ENCODE measurements at places on chromosomes 6 and 20. TPM values are rescaled to one million over a fixed set of nuclear protein-coding genes. Genes with fewer than 3 reads are reported as not detected.

The C6orf141 gene
- total RNA-seq: not detected

The ARFGEF3 gene
- total RNA-seq: 1.8 TPM

The TRIM10 gene
- not detected for total RNA-seq

The ZSCAN26 gene
- 2.6 TPM for total RNA-seq

The DEFB124 gene
- total RNA-seq: not detected

The SLC26A8 gene
- total RNA-seq: not detected

The KCNS1 gene
- total RNA-seq: not detected

The TRIM40 gene
- not detected for total RNA-seq

The NR2E1 gene
- not detected for total RNA-seq

The PIM1 gene
- total RNA-seq: 17.7 TPM

The C6orf47 gene
- 20.9 TPM for total RNA-seq

The ARFGEF2 gene
- 7.9 TPM for total RNA-seq

The EPB41L1 gene
- total RNA-seq: 16.7 TPM

DNA sequence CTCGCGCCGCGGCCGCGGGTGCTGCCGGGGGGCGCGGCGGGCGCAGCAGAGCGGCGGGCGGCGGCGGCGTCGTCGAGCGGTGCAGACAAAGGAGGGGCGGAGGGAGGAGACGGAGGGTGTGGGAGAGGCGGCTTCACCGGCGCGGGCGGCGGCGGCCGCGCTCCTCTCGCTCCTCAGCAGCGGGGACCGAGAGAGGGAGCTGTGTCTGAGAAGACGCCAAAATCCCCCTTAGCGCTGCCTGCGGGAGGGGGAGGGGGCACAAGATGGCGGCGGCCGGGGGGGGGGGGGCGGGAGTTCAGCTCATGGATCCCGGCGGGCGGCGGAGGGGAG, 296 bp downstream of the ADNP start:
- H3K4me1 ChIP-seq: peaks cover 12% of the 10 kb centered on the region
- no peak for DNase-seq
- H3K27ac ChIP-seq: peak overlapping the region; percentile 99
- H3K36me3 ChIP-seq: peaks cover 17% of the 10 kb centered on the region
- no peaks in the 10 kb centered on the region for H3K27me3 ChIP-seq

- no peaks in the 10 kb centered on the region for H3K27me3 ChIP-seq
- no peak for DNase-seq
- no peak overlapping the region for H3K4me3 ChIP-seq
- no peaks in the 10 kb centered on the region for H3K4me1 ChIP-seq
- no peak overlapping the region for H3K27ac ChIP-seq
Measured at GRCh38 chr20:30630761-30631160, 626.7 kb upstream of the DEFB115 start.

DNA sequence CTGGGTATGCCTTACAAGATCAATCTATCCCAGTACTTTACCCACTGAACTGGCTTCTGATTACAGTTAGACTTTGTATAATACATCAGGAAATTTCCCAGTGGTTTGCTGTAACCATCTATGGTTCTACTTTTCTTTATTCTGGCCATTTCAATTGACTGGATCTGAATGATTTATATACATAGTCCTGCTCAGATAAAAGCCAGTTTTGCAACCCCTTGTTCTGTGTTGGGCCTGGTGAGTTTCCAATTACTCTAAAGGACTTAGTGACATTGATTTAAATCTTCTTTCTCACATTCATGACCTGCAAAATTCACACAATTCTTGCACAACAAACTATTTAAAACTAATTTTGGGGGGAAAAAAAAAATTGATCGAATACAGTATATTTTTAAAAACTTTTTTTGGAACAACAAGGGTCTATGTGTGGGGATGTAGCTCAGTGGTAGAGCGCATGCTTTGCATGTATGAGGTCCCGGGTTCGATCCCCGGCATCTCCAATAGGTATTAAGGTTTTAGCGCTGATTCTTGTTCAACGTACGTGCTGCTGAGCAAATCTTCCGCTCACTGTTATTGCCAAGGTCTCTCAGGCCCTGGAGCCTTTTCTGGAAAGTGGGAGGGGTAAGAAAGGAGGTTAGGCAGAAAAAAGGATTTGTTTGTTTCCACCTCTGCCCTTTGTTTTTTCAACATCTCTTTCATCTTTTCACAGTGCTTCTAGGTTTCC, 117.5 kb downstream of the GPX5 start:
- DNase-seq: no peak
- H3K36me3 ChIP-seq: no peaks in the 10 kb centered on the region
- no peaks in the 10 kb centered on the region for H3K4me1 ChIP-seq

- H3K4me3 ChIP-seq: no peak overlapping the region
- no peak for DNase-seq
- no peak overlapping the region for H3K27ac ChIP-seq
- no peaks in the 10 kb centered on the region for H3K27me3 ChIP-seq
- no peaks in the 10 kb centered on the region for H3K36me3 ChIP-seq
Measured at GRCh38 chr20:52829111-52829510, 143.0 kb upstream of the TSHZ2 start.

DNA sequence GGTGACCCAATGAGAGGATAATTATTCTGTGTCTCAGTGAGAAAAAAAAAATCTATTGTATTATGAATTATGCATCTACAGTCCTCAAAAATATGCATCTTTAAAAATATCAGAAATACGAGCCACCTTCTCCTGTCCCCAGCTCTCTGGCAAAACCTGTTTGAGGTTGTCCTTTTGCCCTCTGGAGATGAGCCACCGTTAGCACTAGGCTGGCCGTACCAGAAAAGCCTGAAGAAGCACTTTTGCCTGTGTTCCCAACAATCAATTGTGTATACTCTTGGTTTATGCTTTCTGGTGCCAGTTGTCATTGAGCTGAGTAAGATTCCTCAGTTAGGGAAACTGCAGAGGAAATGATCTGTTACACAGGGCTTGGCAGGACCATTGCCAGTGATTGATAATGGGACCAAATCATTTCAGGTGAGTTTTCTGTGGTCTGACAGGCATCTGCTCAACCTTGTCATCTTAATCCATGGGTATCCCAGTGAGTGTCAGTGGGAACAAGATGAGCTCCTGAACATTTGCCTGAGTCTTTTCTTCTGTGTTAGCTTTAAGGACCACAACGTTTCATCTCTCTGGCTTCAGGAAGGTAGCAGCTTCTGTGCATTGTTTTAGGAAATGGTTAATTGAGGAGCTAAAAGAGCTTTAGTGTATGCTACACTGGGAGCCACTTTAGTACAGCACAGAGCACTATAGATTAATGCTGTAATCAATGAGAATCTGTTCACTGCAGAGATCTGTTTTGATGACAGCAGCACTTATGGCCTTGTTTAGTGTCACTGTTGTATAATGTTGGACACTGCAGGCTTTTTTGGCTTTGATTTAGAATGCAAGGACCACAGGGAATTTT, 330.1 kb downstream of the RIMS1 start:
- no peaks in the 10 kb centered on the region for H3K4me1 ChIP-seq
- DNase-seq: no peak
- no peak overlapping the region for H3K4me3 ChIP-seq
- H3K27ac ChIP-seq: no peak overlapping the region

DNA sequence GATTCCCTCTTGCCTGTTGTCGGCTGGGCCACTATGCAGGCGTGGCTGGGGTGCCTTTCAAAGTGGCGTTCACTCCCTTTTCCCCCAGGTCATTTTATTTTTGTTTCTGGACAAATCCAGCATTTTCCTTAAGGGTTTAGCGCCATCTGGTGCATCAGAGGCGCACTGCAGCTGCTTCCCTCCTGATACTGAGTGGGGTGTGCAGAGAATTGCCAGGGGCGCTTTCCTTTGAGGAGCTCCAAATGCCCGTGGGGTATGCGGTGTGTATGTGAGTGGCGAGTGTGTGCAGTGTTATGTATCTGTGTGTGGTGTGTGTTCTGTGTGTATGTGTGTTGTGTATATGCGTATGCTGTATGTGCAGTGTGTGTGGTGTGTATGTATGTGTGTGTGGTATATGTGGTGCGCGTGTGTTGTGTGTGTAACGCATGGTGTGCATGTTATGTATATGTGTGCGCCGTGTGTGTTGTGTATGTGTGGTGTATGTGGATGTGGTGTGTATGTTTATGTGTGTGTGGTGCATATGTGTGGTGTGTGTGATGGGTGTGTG, 100.1 kb upstream of the AGPAT4 start:
- H3K4me3 ChIP-seq: no peak overlapping the region
- H3K27me3 ChIP-seq: no peaks in the 10 kb centered on the region
- peak; percentile 87 for DNase-seq
- no peaks in the 10 kb centered on the region for H3K4me1 ChIP-seq
- H3K36me3 ChIP-seq: no peaks in the 10 kb centered on the region

- no peak overlapping the region for H3K27ac ChIP-seq
- H3K36me3 ChIP-seq: no peaks in the 10 kb centered on the region
- H3K4me3 ChIP-seq: no peak overlapping the region
- peaks cover 5% of the 10 kb centered on the region for H3K4me1 ChIP-seq
Measured at GRCh38 chr6:42724825-42725224, 2.4 kb upstream of the PRPH2 start.

DNA sequence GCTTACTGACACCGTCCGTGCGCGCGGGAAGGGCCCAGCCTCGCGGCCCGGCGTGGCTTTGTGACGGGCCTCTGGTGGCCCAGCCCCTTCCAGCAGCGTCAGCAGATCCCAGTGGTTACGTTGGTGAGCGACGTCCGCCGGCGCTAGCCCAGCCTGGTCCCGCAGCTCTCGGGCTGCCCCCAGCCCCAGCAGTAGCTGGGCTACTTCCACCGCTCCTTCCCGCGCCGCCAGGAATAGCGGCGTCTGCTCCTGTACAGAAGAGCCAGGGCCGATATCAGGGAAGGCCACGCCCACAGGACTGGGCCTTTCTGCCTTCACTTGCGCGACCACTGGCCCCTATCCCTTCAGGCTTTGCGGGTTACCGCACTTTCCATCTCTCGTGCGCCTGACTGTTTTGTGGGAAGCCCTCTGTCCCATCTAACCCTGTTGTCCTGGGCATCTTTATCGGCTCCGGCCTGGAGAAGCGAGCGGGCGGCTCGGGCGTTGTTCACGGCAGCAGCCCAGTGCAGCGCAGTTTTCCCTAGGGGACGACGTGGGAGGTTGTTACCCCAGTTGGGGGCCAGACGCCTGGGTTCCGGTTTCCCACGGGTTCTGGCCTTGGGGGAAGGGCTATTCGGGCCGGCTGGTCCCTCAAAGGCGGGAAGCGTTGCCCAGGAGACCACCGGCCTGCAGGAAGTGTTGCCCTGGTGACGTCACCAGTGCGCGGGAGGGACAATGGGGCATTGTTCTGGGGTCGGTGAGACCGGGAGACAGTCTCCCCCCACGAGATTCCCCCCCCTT, 3.6 kb upstream of the GPSM3 start:
- DNase-seq: peak; percentile 96
- H3K4me3 ChIP-seq: peak overlapping the region; percentile 88
- H3K4me1 ChIP-seq: peaks cover 3% of the 10 kb centered on the region
- H3K27me3 ChIP-seq: no peaks in the 10 kb centered on the region
- H3K36me3 ChIP-seq: no peaks in the 10 kb centered on the region
- H3K27ac ChIP-seq: peak overlapping the region; percentile 100

- H3K4me3 ChIP-seq: no peak overlapping the region
- H3K27me3 ChIP-seq: no peaks in the 10 kb centered on the region
- no peaks in the 10 kb centered on the region for H3K4me1 ChIP-seq
- H3K36me3 ChIP-seq: no peaks in the 10 kb centered on the region
- H3K27ac ChIP-seq: no peak overlapping the region
- no peak for DNase-seq
Measured at GRCh38 chr6:150347845-150348244, 21.0 kb upstream of the IYD start.

GRCh38 chr6:112335736-112336135, 11.4 kb upstream of the RFPL4B start:
- H3K4me3 ChIP-seq: no peak overlapping the region
- H3K36me3 ChIP-seq: no peaks in the 10 kb centered on the region
- H3K27ac ChIP-seq: no peak overlapping the region
- DNase-seq: no peak
- H3K4me1 ChIP-seq: no peaks in the 10 kb centered on the region
- H3K27me3 ChIP-seq: no peaks in the 10 kb centered on the region

GRCh38 chr20:62368976-62369814, 2.1 kb upstream of the LAMA5 start:
- DNase-seq: no peak
- H3K4me3 ChIP-seq: peak overlapping the region; percentile 98
- H3K27ac ChIP-seq: peak overlapping the region; percentile 98
- H3K36me3 ChIP-seq: no peaks in the 10 kb centered on the region

- H3K4me1 ChIP-seq: no peaks in the 10 kb centered on the region
- H3K4me3 ChIP-seq: no peak overlapping the region
- no peak for DNase-seq
- no peak overlapping the region for H3K27ac ChIP-seq
- H3K27me3 ChIP-seq: no peaks in the 10 kb centered on the region
Measured at GRCh38 chr6:143721642-143722041, 43.9 kb downstream of the PHACTR2 start.

- H3K27ac ChIP-seq: no peak overlapping the region
- no peaks in the 10 kb centered on the region for H3K36me3 ChIP-seq
- no peak for DNase-seq
- no peak overlapping the region for H3K4me3 ChIP-seq
Measured at GRCh38 chr6:169534039-169534421, 167.8 kb downstream of the WDR27 start.

GRCh38 chr6:152943260-152943897, 39.5 kb downstream of the FBXO5 start:
- H3K27me3 ChIP-seq: no peaks in the 10 kb centered on the region
- no peaks in the 10 kb centered on the region for H3K4me1 ChIP-seq
- H3K36me3 ChIP-seq: no peaks in the 10 kb centered on the region
- H3K4me3 ChIP-seq: no peak overlapping the region

GRCh38 chr6:15346315-15346714, 100.4 kb downstream of the JARID2 start:
- H3K4me3 ChIP-seq: no peak overlapping the region
- no peak overlapping the region for H3K27ac ChIP-seq
- no peak for DNase-seq
- no peaks in the 10 kb centered on the region for H3K4me1 ChIP-seq

DNA sequence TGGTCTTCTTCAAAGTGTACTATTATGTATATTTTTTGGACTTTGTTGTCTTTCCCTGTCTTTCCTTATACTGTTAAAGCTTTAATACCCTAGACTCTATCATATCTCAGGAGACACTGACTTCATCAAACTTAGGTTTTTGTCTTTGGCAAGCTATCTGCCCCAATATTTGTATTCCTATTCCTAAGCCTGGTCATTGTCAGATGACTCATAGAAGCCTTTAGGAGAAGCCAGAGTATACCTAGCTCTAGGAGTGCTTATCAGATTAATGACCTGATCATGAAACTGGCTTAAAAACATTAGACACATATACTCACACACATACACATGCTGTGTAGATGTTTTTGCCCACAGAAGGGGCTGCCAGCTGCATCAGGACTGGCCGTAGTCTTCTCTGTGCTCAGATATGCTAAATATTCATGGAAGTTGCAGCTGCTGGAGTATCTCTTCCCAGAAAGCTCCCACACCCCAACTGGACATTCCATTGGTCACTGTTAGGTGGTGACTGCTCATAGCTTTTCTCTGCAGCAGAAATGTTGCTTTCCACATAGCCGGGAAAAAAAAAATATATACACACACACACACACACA, 102.0 kb downstream of the ANKS1A start:
- H3K4me3 ChIP-seq: no peak overlapping the region
- H3K4me1 ChIP-seq: peaks cover 6% of the 10 kb centered on the region
- DNase-seq: no peak
- peaks cover 56% of the 10 kb centered on the region for H3K36me3 ChIP-seq
- no peak overlapping the region for H3K27ac ChIP-seq

GRCh38 chr6:130670142-130670541, 157.1 kb upstream of the SMLR1 start:
- no peak overlapping the region for H3K4me3 ChIP-seq
- H3K4me1 ChIP-seq: no peaks in the 10 kb centered on the region
- no peak for DNase-seq
- H3K27me3 ChIP-seq: no peaks in the 10 kb centered on the region
- H3K36me3 ChIP-seq: no peaks in the 10 kb centered on the region

- no peaks in the 10 kb centered on the region for H3K4me1 ChIP-seq
- no peak for DNase-seq
- H3K27ac ChIP-seq: no peak overlapping the region
- H3K4me3 ChIP-seq: no peak overlapping the region
- no peaks in the 10 kb centered on the region for H3K27me3 ChIP-seq
Measured at GRCh38 chr6:118253741-118254140, 294.4 kb upstream of the PLN start.
